Hepatocyte (in vitro differentiated cells): ENCODE measurements at places on chromosomes 3 and 15. TPM values are rescaled to one million over a fixed set of nuclear protein-coding genes. Genes with fewer than 3 reads are reported as not detected.

DNA sequence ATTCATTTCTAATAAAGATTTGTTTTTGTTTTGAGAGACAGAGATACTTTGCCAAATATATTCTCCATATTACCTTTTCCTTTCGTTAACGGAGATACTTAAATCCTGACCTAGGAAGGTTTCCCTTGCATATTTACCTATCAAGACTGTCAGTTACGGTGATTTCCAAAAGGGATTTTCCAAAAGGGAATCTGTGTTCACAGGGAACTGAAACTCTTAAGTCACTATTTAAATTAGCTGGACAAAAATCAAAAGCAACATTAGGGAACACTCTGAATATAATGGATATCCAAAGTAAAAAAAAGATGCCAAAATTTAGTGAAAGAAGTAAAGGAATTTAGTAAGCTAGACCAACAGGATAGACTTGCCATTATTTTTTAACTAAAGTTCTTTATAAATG, 576 bp downstream of the LRRFIP2 start:
- H3K36me3 ChIP-seq, result no peaks in the 10 kb centered on the region
- peaks cover 20% of the 10 kb centered on the region for H3K4me1 ChIP-seq
- H3K4me3 ChIP-seq, result no peak overlapping the region
- no peak for DNase-seq
- peak overlapping the region; percentile 99 for H3K27ac ChIP-seq

DNA sequence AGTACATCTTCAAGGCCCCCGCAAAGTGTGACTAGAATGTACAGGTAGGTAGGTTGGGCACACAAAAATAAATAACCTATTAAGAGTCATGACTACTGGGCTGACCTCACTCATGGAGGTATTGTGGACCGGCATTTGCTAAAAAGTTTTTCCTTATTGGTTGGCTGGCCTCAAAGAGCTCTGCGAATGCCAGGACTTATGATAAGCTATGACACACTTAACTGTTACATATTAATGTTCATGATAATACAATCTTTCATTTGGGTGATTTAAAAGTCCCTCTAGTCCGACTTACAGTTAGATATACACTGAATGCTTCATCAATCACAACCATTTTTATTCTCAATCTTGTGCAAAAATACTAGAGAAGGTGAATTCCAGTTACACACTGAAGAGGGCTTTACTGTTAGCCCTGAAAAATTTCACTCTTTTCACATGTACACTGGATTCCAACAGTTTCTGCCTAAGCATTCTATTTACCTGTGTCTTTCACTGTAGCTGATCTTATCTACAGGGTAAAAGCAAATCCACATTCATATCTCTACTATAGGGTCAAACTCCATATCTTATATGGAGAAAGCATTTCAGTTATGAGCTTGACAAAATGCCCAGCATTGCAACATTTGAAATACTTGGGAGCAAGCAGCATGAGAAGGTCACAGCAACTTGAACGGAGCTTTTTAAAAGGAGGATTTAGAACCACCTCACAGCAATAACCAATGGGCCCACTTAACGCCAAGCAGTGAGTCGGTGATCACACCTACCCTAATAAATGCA, 329.1 kb downstream of the FOXP1 start:
- no peak overlapping the region for H3K4me3 ChIP-seq
- H3K4me1 ChIP-seq, result peaks cover 23% of the 10 kb centered on the region
- no peaks in the 10 kb centered on the region for H3K36me3 ChIP-seq
- H3K27me3 ChIP-seq, result no peaks in the 10 kb centered on the region

GRCh38 chr3:59843821-59844220, 794.0 kb upstream of the CFAP20DC start:
- no peaks in the 10 kb centered on the region for H3K4me1 ChIP-seq
- no peaks in the 10 kb centered on the region for H3K27me3 ChIP-seq
- DNase-seq, result no peak
- no peak overlapping the region for H3K27ac ChIP-seq
- no peak overlapping the region for H3K4me3 ChIP-seq

- no peaks in the 10 kb centered on the region for H3K4me1 ChIP-seq
- no peak for DNase-seq
- no peaks in the 10 kb centered on the region for H3K36me3 ChIP-seq
Observed at GRCh38 chr15:36313021-36313420, 266.4 kb upstream of the CDIN1 start.

- no peaks in the 10 kb centered on the region for H3K36me3 ChIP-seq
- no peak overlapping the region for H3K4me3 ChIP-seq
- no peak for DNase-seq
- H3K27me3 ChIP-seq, result peaks cover 10% of the 10 kb centered on the region
- no peak overlapping the region for H3K27ac ChIP-seq
Observed at GRCh38 chr15:82072926-82073537, 27.2 kb upstream of the MEX3B start.

DNA sequence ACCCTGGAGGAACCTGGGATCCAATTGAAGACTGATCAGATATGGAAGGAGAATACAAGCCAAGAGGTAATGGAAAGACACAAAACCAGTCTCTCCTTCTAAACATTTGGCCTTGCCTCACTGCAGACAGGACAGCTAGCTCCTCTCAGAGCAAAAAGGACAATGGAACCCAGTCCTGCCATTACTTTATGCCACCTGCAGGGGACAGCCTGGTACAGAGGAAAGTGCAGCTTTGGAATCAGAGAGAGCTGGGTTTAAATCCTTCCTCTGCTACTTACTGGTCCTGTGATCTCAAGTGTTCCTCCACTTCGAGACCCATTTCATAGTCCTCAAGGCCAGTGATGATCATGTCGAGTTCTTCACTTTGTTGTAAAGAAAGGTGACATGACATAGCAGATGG, 159.4 kb upstream of the SMAD3 start:
- H3K27ac ChIP-seq, result no peak overlapping the region
- no peaks in the 10 kb centered on the region for H3K36me3 ChIP-seq
- no peak overlapping the region for H3K4me3 ChIP-seq
- no peaks in the 10 kb centered on the region for H3K27me3 ChIP-seq

GRCh38 chr3:89278302-89279025, 171.0 kb downstream of the EPHA3 start:
- no peak overlapping the region for H3K4me3 ChIP-seq
- DNase-seq, result peak; percentile 4
- no peak overlapping the region for H3K27ac ChIP-seq
- H3K4me1 ChIP-seq, result no peaks in the 10 kb centered on the region

- no peaks in the 10 kb centered on the region for H3K36me3 ChIP-seq
- H3K4me1 ChIP-seq, result no peaks in the 10 kb centered on the region
- no peak for DNase-seq
- H3K4me3 ChIP-seq, result no peak overlapping the region
Observed at GRCh38 chr15:33411596-33412540, 101.1 kb downstream of the RYR3 start.

PRR20G gene
- not detected in 2 replicates for total RNA-seq

RLBP1 gene
- not detected in 2 replicates for total RNA-seq

PIERCE2 gene
- 0.23 and 2.6 TPM in 2 replicates for total RNA-seq

CHRNA7 gene
- total RNA-seq, result 4.0 TPM in 2 replicates
